Pancreas (tissue), 10 donors: ENCODE measurements at places on chromosomes 12 and 14. TPM values are rescaled to one million over a fixed set of nuclear protein-coding genes. Genes with fewer than 3 reads are reported as not detected.
A peak's percentile ranks its signal among the peaks of the same experiment; 100 is the strongest.

DNA sequence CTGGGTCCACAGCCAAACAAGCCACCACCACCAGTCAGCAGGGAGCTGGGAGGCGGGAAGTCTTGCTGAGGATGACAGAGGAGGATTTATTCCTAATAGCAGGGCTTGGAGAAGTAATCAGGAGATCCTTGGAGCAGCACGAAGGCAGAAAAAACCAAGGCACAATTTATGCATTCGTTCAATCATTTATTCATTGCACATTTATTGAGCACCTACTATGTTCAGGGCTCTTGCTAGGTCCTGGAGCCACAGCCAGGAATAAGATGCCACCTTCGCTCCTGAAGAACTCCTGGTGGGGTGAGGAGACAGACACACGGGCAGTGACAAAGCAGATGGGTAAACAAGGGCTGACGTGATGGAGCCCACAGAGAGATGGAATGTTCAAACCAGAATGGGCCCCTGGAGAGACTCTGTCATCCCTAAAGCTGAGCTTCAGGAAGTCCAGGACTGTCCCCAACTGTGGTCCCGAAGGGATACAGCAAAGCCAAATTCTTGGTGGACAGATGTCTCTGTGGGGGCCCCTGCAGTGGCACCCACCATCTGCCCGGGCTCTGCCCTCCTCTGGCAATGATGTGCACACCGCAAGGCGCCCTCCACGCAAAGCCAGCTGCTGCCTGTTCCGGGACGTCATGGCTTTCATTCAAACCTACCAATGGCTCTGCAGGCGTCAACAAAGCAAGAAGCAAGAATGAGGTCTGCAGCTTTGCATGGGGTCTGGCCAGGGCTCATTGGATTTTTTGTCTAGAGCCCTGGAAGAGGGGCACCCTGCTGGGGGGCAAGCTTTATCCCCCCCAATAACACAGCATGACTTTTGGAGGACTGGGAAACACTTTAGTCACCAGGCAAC is 3.0 kb upstream of the TESC start:
- H3K36me3 ChIP-seq = no peaks in the 10 kb centered on the region
- no peak overlapping the region for H3K27ac ChIP-seq

DNA sequence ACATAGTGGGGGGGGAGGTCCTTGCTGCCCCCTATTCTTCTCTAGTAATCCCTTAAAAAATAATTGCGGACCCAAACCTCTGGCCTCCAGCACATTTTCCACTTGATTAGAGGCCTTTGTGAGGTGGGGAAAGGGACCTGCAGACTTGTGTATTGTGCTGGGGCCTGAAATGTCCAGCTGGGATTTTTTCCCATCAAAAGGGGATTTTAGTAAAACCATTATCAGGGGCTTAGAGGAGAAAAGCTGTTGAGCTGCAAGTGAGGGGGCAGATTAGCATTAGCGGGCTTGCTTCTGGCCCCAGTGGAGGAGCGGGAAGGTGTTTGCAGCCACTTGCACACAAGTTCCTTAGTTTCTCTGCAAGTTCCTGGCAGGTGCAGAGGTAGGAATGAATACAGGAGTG is 13.9 kb downstream of the FBXL14 start:
- no peaks in the 10 kb centered on the region for H3K36me3 ChIP-seq
- H3K4me1 ChIP-seq = peaks cover 9% of the 10 kb centered on the region
- no peaks in the 10 kb centered on the region for H3K27me3 ChIP-seq
- no peak overlapping the region for H3K4me3 ChIP-seq
- no peak overlapping the region for H3K27ac ChIP-seq
- no peak for DNase-seq

DNA sequence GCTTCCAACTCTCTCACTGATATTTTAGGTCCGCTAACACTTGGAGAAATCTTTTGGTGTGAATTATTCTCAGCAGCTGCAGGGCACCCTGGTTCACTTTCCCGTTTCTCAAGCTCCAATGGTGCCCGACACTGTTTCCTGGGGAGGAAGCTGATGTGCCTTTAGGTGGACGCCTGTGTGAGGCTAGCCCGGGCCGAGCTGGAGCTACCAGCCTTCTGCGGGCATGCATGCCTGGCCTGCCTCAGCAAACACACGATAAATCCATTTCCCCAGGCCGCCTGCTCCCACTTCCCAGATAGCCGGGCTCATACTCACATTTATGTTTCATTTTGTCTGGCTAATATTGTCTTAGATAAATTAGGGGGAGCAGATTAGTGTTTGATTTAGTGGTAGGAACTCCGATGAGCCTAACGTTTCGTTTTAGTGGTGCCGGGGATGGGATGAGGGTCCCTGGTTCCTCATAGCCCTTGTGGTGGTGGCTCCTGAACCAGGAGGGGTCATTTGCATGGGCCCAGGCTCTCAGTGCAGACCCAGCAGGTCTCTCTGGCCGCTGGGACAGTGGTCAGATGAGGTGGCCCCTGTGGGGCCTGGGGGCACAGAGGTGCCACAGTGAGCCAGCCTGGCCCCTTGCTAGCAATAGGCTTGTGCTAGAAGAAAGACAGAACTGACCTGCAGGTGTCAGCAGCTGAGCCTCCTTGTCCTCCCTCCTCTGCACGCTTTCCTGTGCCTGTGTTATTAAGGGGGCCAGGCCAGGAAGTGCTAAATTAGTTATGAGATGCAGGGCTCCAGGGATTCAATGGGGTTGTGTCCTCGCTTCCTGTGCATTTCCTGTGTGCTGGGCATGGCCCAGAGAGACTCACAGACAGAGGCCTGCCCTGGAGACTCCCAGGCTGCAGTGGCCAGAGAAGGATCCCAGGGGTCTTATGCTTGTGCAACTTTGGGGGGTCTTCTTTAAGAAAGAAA is 88.3 kb downstream of the KIF26A start:
- no peaks in the 10 kb centered on the region for H3K4me1 ChIP-seq
- H3K27ac ChIP-seq = no peak overlapping the region
- DNase-seq = no peak
- H3K4me3 ChIP-seq = no peak overlapping the region
- H3K36me3 ChIP-seq = no peaks in the 10 kb centered on the region

GRCh38 chr12:29907461-29907860 is 123.7 kb upstream of the TMTC1 start:
- no peaks in the 10 kb centered on the region for H3K36me3 ChIP-seq
- H3K4me1 ChIP-seq = no peaks in the 10 kb centered on the region
- no peak for DNase-seq
- no peaks in the 10 kb centered on the region for H3K27me3 ChIP-seq

DNA sequence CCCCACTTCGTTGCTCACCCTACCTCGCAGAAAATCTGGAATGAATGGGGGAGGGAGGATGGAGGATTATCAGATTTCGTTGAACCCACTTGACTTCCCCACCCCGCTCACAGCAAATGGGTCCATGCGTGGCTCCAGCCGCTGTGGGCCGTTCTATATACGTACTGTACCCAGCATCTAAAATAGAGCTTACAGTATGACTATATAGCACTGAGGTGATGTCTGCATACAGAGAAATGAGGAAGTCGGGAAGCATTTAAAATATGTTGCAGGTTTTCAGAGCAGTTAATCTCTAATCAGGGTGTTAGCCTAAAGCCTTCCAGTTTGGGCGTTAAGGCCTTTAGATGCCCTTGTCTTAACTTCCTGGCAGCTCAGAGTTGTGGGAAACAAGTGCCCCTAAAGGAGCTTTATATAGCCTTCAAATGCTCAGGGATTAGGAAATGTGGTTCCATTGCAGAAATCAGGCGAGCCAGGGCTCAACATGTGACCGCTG is 1.4 kb downstream of the BICDL1 start:
- H3K4me1 ChIP-seq = peaks cover 7% of the 10 kb centered on the region
- H3K36me3 ChIP-seq = no peaks in the 10 kb centered on the region
- no peak overlapping the region for H3K27ac ChIP-seq
- H3K4me3 ChIP-seq = peak overlapping the region; percentile 58
- H3K27me3 ChIP-seq = no peaks in the 10 kb centered on the region

DNA sequence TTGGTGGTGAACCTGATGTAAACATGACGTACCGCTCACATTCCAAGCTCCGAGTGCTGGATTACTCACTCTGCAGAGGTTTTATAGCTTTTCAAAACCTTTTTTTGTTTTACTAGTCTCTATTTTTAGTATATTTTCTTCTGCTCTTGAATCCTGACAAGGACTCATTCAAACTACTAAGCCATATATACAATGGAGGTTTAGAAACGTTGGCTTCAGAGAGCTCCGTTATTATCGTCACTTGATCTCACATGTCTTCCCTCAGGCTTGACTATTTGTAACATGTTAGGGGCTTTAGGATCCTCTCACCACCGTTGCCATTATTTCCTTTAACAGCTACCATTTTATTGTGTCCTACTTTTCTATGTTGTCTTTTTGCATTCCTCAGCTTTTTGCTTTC is 1321.5 kb upstream of the FLRT2 start:
- no peak for DNase-seq
- no peaks in the 10 kb centered on the region for H3K27me3 ChIP-seq
- no peaks in the 10 kb centered on the region for H3K4me1 ChIP-seq
- no peaks in the 10 kb centered on the region for H3K36me3 ChIP-seq

- no peak overlapping the region for H3K27ac ChIP-seq
- no peaks in the 10 kb centered on the region for H3K4me1 ChIP-seq
- no peaks in the 10 kb centered on the region for H3K27me3 ChIP-seq
- no peak overlapping the region for H3K4me3 ChIP-seq
- no peaks in the 10 kb centered on the region for H3K36me3 ChIP-seq
- DNase-seq = no peak
Observed at GRCh38 chr12:10136637-10137205, 6.7 kb upstream of the CLEC7A start.

- no peak overlapping the region for H3K27ac ChIP-seq
- H3K4me1 ChIP-seq = no peaks in the 10 kb centered on the region
- H3K27me3 ChIP-seq = no peaks in the 10 kb centered on the region
Observed at GRCh38 chr12:12123036-12123604, 52.4 kb downstream of the BCL2L14 start.

DNA sequence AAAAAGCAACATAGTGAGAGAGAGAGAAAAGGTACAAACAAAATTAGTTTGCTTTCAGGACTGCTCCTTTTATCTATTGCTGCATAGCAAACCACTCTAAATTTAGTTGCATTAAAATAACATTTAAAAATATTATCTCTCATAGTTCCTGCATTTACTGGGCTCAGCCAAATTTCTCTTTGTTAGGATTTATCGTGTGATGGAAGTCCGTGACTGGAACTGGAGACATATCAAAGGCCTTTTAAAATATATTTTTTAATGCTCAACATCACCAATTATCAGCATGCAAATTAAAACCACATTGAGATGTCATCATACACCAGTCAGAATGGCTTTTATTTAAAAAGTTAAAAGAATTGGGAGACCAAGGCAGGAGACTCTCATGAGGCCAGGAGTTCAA is 107.6 kb upstream of the SYT1 start:
- H3K27me3 ChIP-seq = no peaks in the 10 kb centered on the region
- no peak overlapping the region for H3K4me3 ChIP-seq
- no peak overlapping the region for H3K27ac ChIP-seq
- no peaks in the 10 kb centered on the region for H3K36me3 ChIP-seq
- no peaks in the 10 kb centered on the region for H3K4me1 ChIP-seq
- DNase-seq = no peak

- H3K27me3 ChIP-seq = no peaks in the 10 kb centered on the region
- no peak overlapping the region for H3K4me3 ChIP-seq
- peaks cover 12% of the 10 kb centered on the region for H3K4me1 ChIP-seq
- no peak for DNase-seq
- H3K36me3 ChIP-seq = peaks cover 56% of the 10 kb centered on the region
- H3K27ac ChIP-seq = no peak overlapping the region
Observed at GRCh38 chr12:6330192-6330591, 11.7 kb downstream of the TNFRSF1A start.

GRCh38 chr14:93546642-93547041 is 115.9 kb downstream of the UNC79 start:
- H3K27me3 ChIP-seq = no peaks in the 10 kb centered on the region
- H3K36me3 ChIP-seq = no peaks in the 10 kb centered on the region
- no peak for DNase-seq
- no peak overlapping the region for H3K4me3 ChIP-seq
- H3K4me1 ChIP-seq = no peaks in the 10 kb centered on the region
- no peak overlapping the region for H3K27ac ChIP-seq

GRCh38 chr12:110349514-110350151 is 53.9 kb downstream of the ANAPC7 start:
- DNase-seq = no peak
- H3K36me3 ChIP-seq = peaks cover 43% of the 10 kb centered on the region
- H3K4me1 ChIP-seq = peaks cover 5% of the 10 kb centered on the region
- H3K4me3 ChIP-seq = no peak overlapping the region

The LRIG3 gene
- total RNA-seq = 29.1 TPM

The CNTN1 gene
- total RNA-seq = 6.6 TPM

The DPF3 gene
- 0.94 TPM for total RNA-seq
